GM23248 (cell line): ENCODE measurements at places on chromosomes 16 and 17.

- no peak for DNase-seq
Measured at GRCh38 chr16:30837904-30838303, 50.9 kb upstream of the ZNF629 start.

DNA sequence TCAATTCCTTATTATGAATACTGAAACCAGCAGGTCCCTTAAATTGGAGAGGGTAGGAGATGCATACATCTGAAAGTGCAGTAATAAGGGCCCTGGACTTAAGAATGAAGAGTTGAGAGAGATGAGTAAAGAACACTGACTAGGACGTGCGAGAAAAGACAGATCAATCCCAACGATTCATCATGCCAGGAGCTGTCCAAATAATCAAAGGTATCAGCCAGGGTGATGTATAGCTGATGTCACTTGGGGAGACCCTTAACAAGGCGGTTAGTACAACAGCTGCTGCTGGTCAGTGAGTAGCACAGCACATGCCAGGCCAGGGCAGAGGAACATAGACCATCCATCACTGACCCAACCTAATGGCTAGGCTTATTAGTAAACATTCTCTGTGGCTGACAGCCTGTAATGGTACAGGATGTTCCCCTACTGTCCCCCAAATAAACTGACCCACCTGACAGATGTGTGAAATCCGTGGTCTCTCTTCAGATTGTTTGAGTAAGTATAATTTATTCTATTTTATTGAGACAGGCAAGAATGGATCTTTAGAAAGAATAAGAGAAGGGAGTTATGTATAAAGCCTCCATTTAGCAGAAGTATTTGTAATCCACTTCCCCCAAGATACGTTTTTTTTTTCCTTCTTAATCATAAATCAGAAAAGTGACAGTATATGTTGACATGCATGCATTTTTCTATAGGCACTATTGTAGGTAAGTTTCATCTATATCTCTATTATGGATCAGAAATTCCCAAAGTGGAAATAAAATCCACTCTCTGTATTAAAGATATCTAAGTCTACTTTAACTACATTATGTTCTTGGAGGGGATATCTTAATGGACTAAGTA is 118.4 kb downstream of the SNX11 start:
- no peak for DNase-seq

DNA sequence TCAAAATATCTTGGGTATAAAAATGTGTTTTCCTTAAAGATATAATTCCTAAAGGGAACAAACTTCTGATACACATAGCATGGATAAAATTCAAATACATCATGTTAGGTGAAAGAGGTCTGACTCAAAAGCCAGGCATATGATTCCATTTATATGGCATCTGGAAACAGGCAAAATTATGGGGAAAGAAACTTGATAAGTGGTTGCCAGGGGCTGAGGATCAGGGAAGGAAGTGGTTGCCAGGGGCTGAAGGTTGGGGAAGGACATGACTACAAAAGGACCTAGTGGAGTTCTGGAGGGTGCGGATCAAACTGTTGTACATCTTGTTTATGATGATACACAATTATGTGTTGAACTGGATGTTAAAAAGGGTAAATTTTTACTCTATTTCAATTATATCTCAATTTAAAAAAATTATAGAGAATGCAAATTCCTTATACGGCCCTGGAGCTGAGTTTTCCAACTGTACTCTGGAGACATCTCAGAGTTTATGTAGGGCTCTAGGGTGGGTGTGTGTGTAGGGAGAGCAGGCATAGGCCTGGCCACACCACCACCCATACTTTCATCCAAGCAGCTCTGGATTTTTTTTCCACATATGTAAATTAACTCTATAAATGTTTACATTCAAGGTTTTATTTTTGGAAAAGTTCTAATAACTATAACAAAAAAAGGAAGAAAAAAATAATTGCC is 55.0 kb downstream of the AMFR start:
- DNase-seq: peak; percentile 34

DNA sequence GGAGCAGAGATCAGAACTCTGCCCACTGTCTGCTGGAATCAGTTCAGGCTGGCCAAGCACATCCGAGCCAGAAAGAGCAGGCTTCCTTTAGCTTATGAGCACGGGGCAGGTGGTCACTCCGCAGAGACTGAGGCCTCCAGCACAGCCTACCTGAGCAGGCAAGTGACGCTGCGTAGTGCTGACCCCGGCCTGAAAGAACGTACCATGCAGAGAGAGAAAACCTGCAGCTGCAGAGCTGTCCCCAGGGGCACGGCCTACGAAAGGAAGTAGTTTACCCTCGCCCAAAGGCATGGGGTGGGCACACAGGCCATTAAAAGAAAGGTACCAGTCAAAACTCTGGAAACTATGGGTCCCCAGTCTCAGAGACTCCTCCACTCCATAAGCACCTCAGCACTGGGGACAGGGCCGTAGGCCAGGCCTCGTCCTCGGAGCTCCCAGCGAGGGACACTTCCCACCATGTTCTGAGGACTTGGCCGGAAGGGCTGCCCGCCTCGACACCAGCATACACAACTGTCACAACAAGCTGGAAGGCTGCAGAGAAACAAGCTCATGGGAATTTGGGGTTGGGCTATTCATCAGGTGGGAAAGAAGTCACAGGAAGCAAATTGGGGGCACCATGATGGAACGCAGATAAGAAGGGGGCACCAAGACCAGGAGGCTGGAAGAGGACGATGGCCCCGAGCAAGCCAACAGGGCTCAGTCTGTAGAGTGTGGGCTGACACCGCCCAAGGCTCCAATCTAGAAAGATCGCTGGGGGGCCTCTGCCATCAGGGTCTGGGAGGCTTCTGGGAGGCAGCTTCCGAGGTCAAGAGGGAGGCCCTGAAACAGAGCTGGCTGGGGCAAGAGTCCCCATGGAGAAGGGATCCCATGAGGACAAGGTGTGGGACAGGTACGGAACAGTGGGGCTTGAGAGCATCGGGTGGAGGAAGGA is 21.2 kb downstream of the MEAK7 start:
- no peak for DNase-seq

DNA sequence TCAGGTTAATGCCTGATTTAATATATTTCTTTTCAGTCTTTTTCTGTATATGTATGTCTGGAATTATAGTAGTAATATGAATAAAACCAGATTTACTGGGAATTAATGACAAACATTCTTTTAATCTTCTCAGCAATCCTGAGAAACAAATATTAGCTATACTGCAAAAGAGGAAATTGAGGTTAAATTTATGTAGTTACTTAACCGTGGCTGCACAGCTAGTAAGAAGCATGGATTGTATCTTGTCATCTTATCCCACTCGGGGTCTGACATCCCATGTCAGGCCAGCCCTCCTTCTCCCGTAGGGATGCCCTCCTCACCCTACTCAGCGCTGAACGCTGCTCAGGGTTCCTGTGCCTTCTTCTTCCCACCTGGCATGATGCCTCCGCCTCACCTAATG is 143.0 kb downstream of the FTO start:
- DNase-seq: no peak

DNA sequence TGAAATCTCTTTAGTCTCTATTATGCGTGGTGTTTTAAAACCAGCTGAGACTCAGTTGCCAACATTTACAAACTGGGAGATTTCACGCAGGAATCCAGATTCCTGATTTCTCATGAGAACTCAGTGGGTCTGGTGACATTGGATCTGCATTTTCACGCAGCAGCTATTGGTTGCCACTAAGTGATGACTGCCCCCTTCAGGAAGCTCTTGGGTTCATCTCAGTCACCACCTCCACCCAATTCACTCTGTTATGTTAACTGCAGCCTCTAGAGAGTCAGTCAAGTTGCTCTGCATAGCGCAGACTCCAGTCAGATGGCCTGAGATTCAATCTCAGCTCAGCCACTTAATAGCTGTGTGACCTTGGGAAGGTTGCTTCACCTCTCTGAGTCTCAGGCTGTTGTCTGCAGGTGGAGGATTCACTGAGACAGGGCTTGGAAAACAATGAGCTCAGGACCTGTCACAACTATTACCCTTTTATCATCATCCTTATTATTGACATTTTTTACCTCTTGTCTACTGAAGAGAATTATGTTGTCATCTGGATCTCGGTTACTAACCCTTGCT is 6.4 kb downstream of the SHISA9 start:
- DNase-seq: peak; percentile 23

- DNase-seq: peak; percentile 92
Measured at GRCh38 chr16:72172105-72173034, at the start of gene PMFBP1. PMFBP1 (minus strand) TSS chr16:72172155; CDS start chr16:72171208, 947 bp downstream.
